ENCODE measurements at places on chromosomes 3 and 15.

- DNase-seq: no peak
Measured at GRCh38 chr3:107498646-107499045, 24.1 kb upstream of the BBX start.

DNA sequence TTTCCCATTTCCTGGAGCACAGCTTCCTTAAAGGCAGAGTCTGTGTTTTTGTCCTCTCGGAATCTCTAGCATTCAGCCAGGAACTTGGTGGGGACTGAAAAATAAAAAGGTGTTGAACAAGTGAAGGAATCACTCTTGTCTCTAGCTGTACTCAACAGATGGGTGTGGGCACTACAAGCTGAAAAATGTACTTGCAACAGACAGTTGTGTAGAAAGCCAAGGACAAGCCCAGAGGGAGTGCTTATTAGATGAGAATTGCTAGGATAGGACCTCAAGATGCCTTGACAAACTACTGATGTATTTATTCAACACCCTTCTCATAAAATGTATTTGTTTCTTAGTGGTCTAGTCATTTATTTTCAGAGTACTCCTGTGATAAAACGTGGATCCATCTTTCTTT lies 95.1 kb downstream of the CHCHD6 start:
- no peak for DNase-seq

DNA sequence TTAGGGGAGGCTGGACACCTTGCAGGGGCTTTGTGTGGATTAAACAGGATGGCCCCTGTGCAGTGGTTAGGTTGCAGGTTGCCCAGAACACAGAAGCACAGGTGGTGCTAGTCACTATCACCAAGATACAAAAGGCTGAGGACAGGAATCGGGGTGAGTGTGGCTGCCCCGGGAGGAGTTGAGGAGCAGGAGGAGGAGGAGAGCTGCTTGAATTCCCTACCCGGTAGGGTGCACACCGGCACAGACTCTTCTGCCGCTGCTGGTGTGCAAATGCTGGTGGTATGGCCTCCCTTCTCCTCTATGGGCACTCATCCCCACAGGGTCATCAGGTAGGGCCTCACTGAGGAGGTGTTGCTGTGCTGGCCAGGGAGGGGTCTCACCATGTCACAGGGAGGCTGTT lies 67.5 kb upstream of the SMAD6 start:
- DNase-seq: no peak

DNA sequence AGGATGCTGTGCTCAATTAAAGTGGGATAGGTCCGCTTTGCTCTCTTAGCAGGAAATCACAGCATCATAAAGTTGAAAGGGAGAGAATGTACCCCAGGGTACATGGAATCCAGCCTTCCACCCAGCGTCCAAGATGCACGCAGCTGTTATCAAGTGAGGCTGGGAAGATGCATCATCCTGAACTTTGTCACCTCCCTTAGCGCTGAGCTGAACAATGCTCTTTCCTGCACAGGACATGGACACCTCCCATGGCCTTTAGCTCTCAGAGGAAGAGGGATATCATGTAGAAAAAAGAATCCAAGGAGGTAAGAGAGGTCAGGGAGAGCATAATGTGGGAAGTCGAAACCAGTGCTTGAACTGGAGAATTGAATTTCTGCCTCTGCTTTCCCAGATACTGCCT lies 192.8 kb downstream of the FEZF2 start:
- DNase-seq: no peak

GRCh38 chr3:3200632-3201212 lies 21.2 kb upstream of the CRBN start:
- peak; percentile 83 for DNase-seq

- no peak for DNase-seq
Measured at GRCh38 chr3:141051443-141052200, 475 bp downstream of the SPSB4 start.

- no peak for DNase-seq
Measured at GRCh38 chr15:36914466-36914865, 185.9 kb downstream of the MEIS2 start.

GRCh38 chr3:115113367-115113766 lies 33.7 kb downstream of the ZBTB20 start:
- DNase-seq: no peak

GRCh38 chr3:184380185-184380626 lies 352 bp downstream of the CHRD start:
- no peak for DNase-seq

- no peak for DNase-seq
Measured at GRCh38 chr3:167885277-167885676, 149.8 kb downstream of the SERPINI1 start.

DNA sequence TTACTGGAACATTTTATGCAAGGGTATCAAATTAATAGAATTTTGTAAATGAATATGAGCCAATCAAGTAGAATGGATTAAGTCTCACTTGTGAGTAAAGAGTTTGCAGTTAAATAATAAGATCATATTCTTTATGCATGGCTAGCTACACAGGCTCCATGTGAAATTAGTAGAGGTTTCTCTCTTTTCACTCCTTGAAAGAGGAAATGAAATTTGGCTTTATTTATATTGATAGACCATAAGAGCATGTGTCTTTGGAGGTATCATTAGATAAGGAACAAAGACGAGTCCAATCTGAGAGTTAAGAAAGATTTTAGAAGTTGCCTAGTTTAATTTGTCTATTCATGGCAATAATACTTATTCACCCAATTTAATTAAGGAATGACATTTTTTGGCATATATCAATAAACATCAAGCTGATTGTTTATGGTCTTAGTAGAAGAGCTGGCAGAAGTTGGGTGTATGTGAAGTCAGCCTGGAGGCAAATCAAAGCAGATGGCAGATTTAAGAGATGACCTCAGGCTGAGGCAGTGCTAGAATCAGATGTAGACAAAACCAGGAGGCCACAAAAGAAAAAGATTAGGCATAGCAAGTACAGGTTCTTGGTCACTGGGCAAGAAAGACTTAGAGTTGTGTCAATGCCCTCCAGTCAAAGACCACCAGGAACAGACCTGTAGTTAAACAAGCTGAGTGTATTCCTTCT lies 406.5 kb upstream of the ARHGEF26 start:
- DNase-seq: no peak

DNA sequence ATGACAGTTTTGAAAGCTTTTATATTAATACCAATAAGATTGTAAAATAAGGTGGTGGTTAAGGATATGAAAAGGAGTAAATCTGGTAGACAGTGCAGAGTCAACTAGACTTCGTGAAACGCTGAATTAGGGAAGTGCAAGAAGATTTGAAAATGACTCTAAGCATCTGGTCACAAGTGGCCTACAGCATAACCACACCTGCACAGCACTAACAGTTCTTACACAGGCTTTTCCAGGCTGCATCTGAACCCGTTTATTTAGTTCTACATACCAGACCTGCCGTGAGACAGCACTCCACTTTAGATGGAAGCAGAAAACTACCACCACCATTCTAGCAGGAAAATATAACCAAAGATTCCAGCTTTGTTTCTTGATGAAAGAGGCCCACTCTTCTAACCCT lies 1.9 kb downstream of the DMXL2 start:
- DNase-seq: peak; percentile 47

DNA sequence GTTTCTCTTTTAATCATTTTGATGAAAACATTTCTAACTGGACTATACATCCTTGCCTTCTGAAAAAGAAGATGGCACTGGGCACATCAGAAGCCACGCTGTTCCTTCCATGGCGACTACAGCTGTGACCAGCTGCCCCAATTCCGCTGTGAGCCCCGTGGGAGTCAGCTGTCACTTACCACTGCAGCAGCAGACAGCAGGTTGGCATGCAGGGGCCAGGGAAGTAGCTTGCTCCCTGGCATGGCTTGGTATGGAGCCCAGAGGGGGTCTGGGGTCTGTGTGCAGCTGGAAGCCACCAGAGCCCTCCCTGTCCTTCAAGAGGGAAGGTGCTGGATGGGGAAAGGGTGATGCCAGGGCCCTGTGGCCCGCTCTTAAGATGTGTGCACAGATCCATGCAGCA lies 4.5 kb upstream of the ZXDC start:
- DNase-seq: no peak

DNA sequence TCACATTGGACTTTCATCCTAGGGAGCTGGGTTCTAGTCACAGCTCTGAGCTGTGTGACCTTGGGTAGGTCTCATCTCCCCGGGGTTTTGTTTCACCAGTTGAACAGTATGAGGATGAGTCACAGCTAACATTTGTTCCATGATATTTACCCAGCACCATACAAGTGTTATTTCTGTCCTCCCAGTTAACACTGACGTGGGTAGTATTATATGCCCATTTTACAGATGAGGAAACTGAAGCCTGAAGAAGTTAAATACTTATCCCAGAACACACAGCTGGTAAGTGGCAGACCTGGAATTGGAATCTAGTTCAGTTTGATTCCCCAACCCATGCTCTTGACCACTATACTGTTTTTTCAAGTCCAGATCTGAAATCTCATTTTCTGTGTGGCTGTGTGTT lies 908 bp upstream of the RARB start:
- no peak for DNase-seq

DNA sequence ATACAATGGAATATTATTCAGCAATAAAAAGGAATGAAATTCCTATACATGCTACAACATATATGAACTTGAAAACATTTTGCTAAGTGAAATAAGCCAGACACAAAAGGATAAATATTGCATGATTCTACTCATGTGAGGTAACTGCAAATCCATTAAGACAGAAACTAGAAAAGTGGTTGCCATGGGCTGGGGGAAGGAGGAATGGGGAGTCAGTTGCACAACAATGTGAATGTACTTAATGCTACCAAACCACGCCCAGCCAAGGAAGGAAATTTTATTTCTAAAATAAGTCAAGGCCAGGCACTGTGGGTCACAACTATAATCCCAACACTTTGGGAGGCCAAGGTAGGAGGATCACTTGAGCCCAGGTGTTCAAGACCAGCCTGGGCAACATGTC lies 9.8 kb upstream of the GMPPB start:
- peak; percentile 13 for DNase-seq

DNA sequence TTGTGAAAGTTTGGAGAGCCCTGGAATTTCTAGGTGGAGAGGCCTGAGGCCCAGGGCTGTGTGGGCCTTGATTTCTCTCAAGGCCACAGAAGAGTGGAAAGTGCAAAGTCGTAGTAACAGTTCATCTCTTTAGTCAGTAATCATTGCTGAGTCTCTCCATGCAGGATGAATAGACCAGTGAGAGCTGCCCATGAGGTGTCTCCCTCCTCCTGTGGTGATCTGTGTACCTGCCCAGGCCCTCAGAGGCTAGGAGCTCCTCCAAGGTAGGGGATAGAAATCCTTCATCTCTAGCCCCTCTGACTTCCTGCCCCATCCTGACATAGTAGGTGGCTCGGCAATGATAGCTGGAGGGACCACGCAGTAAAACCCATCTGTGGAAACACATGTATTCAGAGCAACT lies 6.8 kb upstream of the IDH3A start:
- no peak for DNase-seq

DNA sequence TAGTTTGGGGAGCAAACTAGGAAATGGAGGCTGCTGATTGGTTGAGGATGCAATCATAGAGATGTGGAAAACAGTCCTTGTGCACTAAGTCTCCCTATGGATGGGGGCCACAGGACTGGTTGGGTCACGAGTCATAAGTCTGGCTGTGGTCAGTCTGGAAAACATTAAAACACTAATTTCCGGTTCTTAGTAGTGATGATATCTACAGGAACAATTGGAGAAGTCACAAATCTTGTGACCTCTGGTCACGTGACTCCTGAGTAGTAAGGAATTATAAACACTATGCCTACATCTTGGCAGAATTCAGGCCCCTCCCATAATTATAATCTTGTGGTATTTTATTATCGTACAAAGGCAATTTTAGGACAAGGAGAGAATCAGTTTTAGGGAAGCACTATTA lies 317.3 kb upstream of the ARPP21 start:
- DNase-seq: no peak

DNA sequence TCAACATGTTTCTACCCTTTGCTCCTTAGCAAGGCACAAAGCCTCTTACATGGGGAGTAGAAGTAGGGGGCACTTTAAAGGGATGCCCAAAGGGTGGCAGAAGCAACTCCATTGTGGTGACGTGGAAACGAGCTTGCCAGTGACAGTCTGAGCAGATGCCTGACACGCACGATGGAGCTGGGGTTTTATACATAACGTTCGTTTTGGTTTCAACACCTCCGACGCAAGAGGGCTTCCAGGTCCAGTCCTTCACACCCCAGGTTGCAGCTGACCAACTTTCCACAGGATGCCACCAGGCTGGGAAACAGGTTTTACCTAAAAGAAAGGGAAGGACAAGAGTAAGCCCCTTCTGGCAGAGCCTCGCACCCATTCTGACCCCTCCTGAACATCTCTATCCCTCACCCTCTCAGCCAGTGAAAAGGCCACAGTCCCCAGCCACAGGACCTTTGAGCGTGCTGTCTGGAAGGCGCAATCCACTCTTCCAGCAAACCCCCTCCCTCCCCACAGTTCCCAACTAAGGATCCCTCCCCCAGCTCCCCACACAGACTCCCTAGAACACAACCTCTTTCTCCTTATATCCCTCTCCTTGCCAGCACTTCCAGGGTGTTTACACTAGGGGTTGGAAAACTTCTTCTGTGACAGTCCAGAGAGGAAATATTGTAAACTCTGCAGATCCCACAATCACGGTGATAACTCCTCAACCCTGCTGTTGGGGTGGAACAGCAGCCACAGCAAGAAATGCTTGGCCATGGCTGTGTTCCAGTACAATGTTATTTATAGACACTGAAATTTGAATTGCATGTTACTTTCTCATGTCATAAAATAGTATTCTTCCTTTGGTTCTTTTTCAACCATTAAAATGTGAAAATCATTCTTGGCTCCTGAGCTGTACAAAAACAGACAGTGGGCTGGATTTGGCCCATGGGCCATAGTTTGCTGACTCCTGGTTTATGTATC lies 36.2 kb downstream of the FAM174B start:
- no peak for DNase-seq

DNA sequence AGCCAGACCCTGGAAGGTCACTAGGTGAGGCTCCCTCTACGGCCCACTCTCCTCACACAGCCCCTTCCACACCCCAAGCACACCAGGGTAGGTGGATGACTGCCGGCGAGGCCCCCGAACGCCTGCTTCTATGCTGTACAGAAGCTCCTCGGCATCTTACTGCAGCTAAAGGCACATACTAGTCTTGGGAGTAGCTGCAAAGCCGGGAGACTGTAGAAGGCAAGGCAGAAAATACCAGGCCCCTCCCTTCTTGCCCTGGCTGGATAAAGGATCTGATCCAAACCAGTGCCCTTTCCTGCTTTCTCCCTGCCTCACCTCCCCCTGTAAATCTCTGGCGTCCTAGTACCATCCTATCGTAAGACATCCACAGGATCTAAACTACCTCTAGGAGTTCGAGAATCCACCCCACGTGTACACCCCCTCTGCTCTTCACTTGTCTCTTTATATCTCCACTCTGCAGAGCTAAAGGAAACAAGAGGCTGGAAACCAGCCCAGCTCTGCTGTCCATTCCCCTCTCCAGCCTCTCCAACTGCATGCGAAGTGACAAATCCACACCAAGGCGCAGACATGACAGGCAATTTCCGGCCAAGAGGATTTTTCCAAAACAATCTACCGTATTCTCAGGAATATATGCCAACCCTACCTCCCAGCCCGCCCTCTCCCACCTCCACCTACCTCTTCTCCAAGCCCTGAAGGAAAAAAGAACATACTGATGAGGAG lies 11.8 kb downstream of the TNK2 start:
- no peak for DNase-seq
